ENCODE measurements at places on chromosomes 16 and 17.

DNA sequence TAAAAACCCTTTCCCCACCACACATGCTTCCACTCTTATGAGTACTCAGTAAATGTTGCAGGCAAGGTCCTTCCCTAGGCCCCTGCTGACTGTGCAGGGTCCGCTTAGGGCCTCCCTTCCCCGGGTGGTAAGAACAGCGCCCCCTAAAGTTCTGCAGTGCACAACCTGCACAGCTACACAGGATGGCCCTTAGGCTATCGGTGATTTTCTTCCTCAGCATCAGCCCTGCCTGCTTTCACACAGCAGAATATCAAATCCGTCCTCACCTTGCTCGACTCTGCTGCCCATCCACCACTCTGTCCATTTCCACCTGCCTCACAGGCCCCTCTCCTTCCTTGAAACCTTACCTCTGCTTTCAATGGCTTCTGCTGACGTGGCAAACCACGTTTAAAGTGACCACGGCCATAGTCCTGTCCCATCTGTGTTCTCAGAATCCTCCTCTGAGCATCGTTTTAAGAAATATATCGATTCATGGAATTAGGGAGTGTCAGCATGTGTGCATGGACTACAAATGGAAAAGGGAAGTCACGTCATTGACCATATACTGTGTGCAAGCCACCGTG lies 51.4 kb upstream of the TMEM132E start:
- DNase-seq: no peak

DNA sequence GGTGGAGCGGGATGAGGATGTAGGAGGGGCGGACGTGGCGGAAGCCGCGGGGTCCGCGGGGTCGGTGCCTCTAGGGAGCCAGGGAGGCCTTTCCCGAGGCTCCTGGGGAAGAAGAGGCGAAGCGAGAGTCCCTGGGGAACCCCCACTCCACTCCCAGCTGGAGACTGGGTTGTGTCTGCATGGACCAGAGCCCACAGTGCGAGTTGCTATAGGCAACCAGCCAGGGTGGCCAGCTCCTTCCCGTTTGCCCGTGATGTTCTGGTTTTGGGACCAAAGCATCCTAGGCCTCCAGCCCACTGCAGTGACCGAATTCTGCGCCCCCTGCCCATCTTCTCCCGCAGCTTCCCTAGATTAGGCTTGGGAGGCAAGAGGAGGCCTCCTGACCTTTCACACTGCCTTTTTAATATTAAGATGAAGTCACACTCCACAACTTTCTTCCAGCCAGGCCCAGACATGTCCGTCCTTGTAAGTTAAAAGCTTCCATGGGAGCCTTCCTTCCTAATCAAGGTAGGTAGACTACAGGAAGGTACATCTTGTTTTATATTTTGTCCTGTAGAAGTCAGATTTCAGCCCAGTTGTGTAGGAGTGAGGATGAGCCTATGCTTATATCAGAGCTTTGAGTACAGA lies 469 bp downstream of the AMZ2 start:
- no peak for DNase-seq

- no peak for DNase-seq
Measured at GRCh38 chr17:47806026-47806912, 15.3 kb downstream of the OSBPL7 start.

GRCh38 chr17:57609125-57609877 lies 135.8 kb downstream of the CCDC182 start:
- no peak for DNase-seq

DNA sequence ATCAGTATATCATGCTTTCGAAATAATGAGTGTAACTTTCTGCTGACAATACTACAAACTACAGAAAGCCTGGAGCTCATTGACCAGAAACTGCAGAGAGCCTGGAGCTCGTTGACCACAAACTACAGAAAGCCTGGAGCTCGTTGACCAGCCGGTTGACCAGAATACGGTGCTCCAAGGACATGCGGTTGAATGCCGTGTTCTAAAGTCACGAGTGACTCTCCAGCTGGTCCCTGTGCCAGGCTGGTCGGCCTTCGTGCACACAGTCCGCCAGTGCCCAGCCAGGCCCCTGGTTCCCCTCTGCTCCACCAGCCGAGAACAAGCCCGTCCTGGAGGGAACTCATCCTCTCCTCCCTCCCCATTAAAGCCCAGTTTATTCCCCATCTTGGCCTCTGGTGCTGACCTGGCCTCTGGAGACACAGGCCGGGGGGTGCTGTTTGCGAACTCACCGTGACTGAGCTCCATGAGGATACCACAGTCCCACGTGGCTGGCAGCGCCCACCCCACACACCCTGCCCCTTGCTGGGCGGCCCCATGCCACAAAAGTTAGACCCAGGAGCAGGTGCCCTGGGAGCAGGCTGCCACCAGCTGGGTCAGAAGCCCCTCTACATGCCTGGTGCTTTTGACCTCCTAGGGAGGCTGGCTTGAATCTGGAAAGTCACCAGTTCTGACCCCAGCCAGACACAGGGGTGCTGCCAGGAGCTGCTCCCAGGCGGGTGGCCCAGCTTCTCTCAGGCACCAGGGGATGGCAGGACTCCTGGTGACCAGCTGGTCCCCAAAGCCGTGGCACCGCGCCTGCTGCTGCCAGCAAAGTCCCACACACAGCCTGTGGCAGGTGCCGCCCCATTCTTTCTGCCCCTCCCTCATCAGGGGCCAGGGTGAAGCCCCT lies 15.5 kb upstream of the CDH15 start:
- DNase-seq: no peak

- DNase-seq: peak; percentile 9
Measured at GRCh38 chr17:74325743-74326379, at the start of gene KIF19. Gene KIF19, plus strand, starts transcription at chr17:74326226. Its CDS starts 124 bp downstream, at chr17:74326350.

- no peak for DNase-seq
Measured at GRCh38 chr16:79687249-79688130, 87.0 kb upstream of the MAF start.

GRCh38 chr16:53510704-53511070 lies 7.7 kb upstream of the AKTIP start:
- no peak for DNase-seq

DNA sequence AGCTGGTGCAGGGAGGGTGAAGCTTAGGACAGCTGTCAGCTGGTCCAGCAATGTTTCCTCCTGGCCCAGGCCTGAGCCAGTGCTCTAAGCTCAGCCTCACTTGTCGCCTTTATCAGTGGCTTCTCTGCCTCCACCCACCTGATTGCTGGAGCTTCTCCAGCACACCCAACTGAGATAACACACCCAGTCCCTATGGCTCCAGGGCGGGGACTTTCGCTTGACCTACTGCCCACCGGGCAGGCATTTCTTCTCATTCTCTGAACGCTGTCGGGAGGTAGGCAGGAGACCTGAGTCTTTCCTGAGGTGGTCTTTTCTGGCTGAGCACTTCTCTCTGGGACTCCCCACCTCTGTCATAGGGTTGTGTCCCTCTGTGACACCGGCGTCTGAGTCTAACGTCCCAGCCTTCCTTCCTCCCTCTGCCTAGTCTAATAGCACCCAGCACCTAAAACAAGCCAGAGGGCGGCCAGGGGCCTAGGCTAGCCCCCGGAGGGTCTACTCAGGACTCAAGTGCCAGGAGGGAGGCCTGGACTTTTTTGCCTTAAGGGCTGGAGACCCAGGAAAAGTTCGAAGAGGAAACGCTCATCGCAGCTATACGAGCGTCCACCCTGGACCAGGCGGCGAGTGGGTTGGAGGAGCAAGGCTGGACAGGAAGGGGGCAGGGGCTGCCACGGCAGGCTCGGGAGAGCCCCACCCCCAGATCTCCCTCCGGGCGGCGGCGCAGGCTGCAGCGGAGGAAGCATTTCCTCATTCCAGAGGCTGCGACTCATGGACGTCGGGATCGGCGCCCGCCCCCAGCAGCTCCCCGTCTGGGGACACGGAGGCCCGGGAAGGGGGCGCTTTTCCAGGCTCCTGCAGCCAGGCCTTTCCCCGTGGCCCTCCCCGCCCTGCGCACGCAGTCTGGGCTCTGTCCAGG lies 756 bp downstream of the TAX1BP3 start:
- DNase-seq: no peak

DNA sequence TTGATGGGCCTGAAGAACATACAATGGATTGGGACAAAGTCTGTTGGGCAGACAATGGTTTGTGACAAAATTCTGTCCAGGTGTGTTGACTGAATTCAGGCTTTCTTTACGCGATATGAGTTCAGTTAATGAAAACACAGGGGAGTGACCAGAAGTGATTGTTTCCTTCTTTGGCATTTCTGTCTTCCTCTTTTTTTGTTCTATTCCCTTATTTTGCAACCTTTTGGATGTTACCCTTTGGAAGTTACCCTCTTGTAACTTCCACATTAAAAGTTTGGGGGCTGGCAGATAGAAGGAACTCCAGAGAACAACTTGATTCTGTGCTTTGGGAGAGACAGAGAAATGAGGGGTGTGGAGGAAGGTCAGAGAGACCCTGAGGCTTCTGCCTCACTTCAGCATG lies 126.7 kb downstream of the PITPNC1 start:
- no peak for DNase-seq

- no peak for DNase-seq
Measured at GRCh38 chr16:17125671-17126070, 345.1 kb downstream of the XYLT1 start.

GRCh38 chr17:15351925-15352324 lies 10.5 kb upstream of the TEKT3 start:
- DNase-seq: no peak

DNA sequence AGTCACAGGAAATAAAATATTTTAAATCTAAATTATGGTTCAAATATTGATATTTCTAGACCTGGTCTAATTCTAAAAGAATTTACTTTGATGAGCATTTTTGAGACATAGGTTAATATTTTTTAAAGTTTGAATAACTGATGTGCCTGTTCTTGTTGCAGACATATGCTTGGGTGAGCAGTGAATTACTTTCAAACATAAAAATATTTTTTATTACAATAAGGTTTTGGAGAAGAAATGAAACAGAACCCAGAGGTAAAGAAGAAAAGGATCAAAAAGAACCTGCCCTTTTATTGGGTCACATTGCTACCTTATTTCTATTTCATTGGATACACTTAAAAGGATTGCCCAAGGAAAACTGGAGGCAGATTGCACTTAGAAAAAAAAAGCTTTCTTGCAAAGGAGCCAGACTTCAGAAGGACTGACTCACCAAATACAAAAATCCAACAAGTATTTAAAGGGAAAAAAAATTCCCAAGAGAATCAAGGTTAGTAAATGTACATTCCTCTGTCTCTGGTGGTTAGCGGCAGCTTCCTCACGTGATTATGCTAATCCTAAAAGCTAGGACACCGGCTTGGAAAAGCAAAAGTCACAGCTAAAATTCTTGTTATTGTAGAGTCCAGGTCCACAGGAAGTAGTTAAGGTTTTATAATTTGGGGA lies 18.5 kb downstream of the ENPP7 start:
- no peak for DNase-seq

GRCh38 chr17:59491353-59492090 lies 73.9 kb upstream of the DHX40 start:
- DNase-seq: no peak

DNA sequence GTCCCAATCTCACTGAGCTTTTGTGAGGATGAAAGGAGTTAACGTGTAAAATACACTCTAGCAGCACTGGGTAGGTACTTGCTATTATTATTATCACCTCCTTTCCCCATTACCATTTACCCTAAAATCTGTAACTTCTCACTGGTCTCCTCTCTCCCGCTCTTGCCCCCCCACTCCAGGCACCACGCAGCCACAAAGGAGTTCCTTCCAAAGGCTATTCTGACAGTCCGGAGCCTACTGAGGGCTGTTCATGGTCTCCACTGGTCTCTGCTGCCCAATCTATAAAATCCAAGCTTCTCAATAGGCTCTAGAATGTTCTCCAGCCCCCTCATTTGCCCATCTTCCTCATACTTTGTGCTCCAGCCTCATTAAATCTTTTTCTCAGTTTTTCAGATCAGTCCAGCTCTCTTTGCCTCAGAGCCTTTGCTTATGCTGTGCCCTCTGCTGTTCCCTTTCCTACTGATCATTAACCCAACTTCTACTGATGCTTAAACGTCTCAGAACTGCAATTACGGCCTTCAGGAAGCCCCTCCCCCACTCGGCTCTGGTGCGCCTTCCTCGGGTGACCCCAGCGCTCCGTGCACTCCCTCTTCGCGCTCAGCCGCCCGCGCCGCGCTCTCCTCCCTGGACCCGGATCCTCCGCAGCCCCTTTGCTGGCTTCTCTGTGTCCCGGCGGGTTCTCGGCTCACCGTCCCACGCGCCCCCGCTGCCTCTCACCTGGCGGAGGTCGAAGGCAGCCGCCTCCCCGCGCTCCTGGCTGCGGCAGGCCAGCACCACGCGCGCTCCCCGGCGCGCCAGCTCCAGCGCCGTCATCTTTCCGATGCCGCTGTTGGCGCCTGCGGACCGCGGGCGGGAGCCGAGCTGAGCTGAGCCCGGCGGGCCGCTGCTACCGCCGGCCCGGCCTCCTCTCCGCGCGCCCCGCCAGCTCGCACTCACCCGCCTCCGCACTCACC lies 737 bp downstream of the DHRS13 start:
- DNase-seq: no peak

- DNase-seq: no peak
Measured at GRCh38 chr16:28179354-28179753, 32.4 kb downstream of the XPO6 start.

DNA sequence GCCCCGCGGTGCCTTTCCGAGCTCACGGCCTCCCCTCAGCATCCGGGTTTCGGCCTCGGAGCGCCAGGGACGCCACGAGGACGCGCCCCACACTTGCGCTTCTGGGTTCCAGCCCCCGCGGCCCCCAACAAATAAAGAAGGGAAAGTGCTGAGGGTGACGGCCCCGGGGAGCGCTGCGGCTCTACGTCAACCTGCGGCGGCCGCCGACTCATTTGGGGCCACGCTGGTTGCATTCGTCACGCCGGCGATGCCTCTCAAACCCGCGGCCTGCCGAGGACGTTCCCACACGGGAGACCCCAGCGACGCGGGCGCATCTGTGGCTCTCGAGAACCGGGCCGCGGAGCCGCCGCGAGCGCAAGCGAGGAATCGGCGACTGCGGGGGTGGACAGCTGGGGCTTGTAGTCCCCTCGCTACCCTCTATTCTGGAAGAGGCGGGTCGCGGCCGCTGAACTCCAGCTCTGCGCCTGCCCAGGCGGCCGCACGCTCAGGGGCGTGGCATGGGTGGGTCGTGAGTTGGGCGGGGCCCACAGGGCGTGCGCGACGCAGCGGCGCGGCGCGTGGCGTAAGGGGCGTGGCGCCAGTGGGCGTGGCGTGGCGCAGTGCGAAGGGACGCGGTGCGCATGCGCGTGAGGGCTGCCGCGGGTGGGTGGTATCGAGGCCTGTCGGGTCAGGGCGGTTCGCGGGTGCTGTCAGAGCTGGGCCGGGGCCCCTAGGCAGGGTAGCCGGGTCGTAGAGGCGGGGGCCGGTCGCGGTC lies at the start of gene AMZ2:
Gene AMZ2 (plus strand): TSS at position 599 of the 754 bp plus-strand sequence. CDS start 2,145 bp downstream, outside the sequence.
- DNase-seq: peak; percentile 90

DNA sequence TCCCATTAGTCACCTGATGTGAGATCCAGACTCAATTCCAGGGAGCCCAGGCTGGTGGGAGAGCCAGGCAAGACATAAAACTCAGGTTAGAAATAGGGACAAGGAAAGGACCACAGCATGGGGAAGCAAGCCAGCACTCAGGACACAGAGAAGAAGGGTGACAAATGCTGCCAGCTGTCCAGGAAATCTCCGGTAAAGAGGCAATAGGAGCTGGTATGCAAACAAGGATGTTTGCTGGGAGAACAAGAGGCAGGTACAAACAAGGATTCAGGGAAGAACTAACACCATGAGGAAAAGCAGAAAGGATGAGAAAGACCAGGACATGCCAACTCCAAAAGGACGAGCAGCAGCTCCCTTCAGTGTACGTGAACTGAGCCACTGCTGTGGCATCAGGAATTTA lies 10.2 kb upstream of the TXNDC11 start:
- DNase-seq: no peak

GRCh38 chr17:6713918-6714271 lies 726 bp upstream of the SLC13A5 start:
- DNase-seq: no peak

GRCh38 chr16:62638964-62639870 lies 603.0 kb upstream of the CDH8 start:
- no peak for DNase-seq

Measured in activated CD8-positive, alpha-beta memory T cell treated with anti-CD3 and anti-CD28 coated beads for 4 hours (primary cell).